ENCODE measurements at places on chromosomes 11 and 22. TPM values are rescaled to one million over a fixed set of nuclear protein-coding genes. Genes with fewer than 3 reads are reported as not detected.
A peak's percentile ranks its signal among the peaks of the same experiment; 100 is the strongest.

- DNase-seq: no peak
These were observed 118.3 kb downstream of the BUD13 start for GRCh38 chr11:116654526-116654925.

GRCh38 chr11:102390667-102391465, 43.9 kb downstream of the BIRC2 start:
- no peak for DNase-seq

DNA sequence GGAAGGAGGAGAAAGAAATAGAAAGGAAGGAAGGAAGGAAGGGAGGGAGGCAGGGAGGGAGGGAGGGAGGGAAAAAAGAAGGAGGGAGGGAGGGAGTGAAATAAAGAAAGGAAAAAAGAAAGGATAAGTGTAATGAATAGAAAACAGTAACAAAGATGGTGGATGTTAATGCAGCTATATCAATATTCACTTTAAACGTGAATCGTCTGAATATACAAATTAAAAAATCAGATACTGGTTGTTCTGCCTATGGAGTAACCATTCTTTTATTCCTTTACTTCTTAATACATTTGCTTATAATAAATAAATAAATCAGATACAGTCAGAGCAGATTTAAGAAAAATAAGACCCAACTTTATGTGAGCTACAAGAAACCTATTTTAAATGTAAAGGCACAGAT, 1520.4 kb downstream of the TBC1D22A start:
- no peak for DNase-seq

- DNase-seq: no peak
These were observed 217.6 kb upstream of the ANO5 start for GRCh38 chr11:21975242-21975641.

TP53I11 gene
- 133 TPM for total RNA-seq

- DNase-seq: no peak
These were observed 2.3 kb upstream of the CRY2 start for GRCh38 chr11:45844822-45845578.

POU2AF3 gene
- total RNA-seq: 0.58 TPM

GRCh38 chr22:37025500-37026070, 6.0 kb downstream of the MPST start:
- no peak for DNase-seq

DNA sequence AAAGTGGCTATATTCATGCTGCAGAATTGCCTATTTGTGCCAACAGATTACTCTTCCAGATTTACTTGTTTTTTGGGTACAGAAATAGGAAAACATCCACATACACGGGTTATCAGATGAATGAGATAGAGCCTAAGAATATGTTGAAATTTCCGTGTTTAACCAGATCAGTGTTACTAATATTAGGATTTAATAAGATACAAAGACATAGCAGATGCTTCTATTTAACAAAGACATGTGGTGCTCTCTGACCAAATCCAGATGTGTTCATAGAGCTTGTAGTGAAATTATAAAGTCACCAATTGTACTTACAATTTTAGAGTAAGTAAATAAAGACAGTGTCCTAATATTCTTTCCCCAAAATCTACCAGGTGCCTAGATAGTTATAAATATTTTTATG, 208.0 kb downstream of the CASP12 start:
- no peak for DNase-seq

HORMAD2 gene
- not detected for total RNA-seq

- DNase-seq: no peak
These were observed 165.8 kb upstream of the SYT13 start for GRCh38 chr11:45451766-45452440.

GRCh38 chr22:25350551-25350971, 131.1 kb downstream of the CRYBB2 start:
- peak; percentile 79 for DNase-seq

GRCh38 chr11:121534131-121535093, 81.6 kb upstream of the SORL1-AS1 start:
- no peak for DNase-seq

DNA sequence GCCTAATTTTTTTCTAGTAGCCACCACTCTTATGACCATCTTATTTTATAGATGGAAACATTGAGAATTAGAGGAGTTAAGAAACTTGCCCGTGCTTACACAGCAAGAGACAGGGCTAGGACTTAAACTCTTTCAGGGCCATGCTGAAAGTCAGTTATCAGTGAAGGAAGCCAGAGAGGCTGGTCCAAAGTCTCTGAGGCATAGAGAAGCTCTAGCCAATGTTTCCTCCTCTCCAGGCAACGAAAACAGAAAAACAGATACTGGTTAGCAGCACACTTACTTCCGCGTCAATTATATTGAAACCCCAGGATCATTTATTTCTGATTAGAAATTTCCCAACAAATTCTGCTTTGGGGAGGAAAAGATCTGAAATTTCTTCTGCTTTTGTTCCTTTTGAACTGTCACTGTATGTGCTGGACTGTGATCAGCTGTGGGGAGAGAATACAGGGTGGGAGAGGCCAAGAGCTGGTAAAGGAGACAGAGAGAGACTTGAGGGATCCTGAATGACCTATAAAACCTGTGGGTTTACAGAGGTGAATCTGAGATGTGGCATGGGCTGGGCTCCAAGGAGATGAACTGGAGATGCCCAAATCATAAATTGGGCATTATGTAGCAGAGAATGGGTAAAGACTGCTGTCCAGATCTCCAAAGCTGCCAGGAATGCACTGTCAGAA, 37.5 kb upstream of the CAPRIN1 start:
- no peak for DNase-seq

DNA sequence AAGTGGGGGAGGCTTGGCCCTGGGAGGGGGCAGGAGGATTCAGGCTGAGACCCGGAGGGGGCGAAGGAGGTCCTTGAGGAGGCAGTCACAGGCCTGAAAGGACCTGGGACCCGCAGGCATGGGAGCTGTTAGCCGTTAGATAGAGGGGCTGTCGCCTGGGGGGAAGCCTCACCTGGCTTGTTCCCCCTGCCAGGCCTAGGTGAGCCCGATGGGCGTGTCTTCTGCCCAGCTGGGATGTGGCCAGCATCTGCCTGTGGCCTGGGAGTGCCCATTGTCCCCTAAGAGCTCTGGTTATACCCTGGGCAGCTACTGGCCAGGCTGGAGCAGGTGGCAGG, 1.8 kb upstream of the DUSP8 start:
- no peak for DNase-seq

DNA sequence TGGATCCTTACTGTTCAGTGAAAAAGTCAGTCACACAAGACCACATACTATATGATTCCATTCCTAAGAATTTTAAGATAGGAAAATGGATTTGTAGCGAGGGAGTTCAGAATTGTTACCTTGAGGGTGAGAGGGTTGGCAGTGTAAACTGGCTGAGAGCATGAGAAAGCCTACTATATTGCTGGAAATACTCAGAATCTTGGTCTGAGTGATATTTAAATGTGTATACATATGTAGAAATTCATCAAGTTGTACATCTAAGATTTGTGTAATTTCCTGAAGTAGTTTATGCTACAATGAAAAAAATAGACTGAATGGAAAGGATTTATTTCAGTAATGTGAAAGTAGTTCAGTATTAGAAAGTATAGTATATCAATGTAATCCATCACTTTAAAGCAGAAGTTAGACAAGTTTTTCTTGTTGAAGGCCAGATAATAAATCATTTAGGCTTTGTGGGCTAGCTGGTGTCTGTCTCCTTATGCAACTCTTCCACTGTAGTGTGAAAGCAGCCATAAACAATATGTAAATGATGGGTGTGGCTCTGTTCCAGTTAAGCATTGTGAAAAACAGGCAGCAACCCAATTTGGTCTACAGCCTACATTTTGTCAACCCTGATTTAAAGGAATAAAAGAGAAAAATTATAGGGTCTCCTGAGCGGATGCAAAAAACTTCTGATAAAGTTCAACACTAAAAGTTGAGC, 127.2 kb upstream of the THY1 start:
- DNase-seq: no peak

OR51A2 gene
- total RNA-seq: not detected

DNA sequence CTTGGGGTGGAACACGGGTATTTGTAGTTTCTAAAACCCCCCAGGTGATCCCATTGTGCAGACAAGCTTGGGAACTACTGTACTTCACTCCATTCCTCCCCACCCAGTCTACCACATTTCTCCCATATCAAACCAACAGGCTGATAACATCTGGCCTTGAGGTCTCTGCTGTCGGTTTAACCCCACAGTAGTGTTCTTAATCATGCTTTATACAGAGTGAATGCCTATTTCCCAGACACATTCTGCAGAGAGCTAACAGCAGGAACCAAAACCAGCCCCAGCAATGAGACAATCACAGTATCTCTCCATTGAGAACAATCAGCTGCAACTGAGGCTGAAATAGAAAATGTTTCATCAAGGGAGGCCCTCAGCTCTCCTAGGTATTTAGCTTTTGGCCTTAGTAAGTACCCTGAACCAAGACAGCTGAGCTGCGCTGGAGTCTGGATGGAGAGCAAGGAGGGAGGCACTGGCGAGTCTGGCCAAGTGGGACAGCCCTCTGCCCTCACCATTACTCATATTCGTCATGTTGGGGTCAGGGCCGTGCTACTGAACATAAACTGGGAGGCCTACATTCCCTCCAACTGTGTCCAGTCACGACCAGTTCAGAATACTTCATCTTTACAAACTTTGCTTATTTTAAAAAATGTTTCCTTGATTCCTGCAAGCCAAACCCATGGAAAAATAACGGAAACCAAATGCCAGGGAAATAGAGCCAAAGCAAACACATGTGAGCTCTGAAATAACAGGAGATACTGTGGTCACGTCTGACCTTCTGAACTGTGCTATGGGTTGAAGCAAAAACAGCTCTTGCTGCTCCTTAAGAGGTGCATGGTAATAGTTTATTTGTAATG, 81.0 kb downstream of the CCDC34 start:
- DNase-seq: no peak
